Fibroblast of lung (primary cell): ENCODE measurements at places on chromosomes 3 and 15.

DNA sequence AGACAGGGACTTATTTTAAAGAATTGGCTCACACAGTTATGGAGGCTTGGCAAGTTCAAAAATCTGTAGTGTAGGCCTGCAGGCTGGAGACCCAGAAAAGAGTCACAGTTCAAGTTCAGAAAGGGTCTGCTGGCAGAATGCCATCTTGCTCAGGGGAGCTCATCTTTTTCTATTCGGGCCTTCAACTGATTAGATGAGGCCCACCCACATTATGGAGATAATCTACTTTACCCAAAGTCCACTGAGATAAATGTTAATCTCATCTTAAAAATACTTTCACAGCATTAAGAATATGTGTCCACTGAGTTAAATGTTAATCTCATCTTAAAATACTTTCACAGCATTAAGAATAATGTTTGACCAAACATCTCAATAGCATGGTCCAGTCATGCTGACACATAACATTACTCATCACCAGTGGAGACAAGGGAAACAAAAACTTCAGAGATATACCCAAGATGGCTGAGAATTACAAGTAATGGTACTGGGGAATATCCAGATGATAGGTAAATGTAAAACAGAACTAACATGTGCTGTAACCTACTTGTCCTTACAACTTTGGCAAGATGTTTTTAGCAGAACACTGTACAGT lies 74.3 kb upstream of the STAC start:
- peak; percentile 27 for DNase-seq

DNA sequence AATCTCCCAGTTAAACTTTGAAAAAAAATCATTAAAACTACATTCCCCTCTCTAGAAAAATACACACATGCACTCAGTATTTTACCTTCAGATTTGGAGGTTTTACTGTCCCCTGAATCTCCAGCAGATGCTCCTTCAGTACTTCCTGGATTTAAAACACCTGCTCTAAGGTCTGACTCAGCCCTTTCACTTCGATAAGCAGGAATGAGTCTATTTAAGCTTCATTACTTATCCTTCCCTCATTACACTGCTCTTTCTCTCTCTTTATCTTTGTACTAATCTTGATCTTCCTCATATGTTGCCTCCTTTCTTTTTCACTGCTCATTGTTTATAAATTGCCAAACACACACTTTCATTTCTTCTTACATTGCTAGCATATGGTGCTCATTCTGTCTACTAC lies 443.9 kb downstream of the DIPK2A start:
- DNase-seq, result no peak

- DNase-seq, result no peak
These were observed 77.5 kb upstream of the STRIT1 start for GRCh38 chr3:155370764-155371503.

DNA sequence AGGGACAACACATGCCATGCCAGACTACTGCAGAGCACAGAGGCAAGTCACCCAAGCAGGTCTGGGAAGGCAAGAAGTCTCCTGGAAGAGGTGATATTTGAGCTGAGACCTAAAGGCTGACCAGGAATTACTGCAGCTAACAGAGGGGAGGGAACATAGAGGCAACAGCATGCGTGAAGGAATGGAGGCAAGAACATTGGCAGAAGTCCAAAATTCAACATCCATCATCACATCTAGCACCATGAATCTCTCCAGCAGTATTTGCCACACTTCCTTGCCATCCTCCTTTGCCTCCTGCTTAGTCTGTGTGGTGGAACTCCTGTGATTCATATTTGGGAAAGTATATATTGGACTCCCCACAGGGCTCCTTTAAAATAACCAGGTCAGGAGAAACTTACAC lies 870 bp upstream of the TSEN2 start:
- peak; percentile 42 for DNase-seq

DNA sequence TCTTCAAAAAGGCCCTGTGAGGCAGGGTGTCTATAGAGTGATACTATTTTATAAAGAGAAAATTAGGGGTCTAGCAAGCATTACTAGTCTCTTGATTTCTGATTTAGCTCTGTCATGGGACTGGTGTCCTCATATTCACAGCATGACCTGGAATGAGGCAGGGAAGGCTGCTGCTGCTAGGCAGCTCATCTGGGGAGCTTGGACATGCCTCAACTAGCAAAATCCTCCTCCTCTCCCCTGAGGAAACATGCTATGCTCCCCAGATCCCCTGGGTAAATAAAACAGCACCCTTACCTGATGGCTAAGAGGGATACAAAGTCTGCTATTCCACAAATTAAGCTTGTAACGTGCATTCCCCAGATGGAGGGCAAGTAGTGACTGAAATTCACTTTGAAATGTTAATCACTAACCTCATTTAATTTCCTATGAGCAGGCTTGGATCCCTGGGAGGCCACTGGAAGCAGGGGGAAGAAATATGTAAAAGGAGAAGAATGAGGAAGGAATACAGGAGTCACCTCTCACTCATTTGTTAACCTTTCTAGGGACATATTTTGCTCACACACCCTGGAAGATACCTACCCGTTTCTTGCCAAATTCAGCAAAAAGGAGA lies 709.4 kb downstream of the SQOR start:
- DNase-seq, result no peak

DNA sequence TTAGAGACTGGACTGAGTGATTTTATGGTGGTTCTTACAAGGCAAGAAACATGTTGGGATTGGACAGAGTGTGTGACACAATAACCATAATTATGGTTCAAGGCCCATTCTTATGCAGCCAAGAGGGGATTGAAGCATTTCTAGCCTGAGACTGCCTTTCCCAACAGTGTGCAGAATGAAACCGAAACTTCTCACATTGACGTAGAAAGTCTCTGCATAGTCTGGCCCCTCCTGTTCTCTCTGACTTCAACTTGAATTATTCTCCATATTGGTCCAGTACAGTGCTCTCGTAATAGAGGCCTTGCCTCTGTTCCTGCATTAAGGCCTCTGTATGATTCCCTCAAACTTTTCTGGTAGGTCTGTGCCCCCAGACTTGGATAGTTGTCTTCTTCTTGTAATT lies 138.3 kb downstream of the DIPK2A start:
- no peak for DNase-seq

DNA sequence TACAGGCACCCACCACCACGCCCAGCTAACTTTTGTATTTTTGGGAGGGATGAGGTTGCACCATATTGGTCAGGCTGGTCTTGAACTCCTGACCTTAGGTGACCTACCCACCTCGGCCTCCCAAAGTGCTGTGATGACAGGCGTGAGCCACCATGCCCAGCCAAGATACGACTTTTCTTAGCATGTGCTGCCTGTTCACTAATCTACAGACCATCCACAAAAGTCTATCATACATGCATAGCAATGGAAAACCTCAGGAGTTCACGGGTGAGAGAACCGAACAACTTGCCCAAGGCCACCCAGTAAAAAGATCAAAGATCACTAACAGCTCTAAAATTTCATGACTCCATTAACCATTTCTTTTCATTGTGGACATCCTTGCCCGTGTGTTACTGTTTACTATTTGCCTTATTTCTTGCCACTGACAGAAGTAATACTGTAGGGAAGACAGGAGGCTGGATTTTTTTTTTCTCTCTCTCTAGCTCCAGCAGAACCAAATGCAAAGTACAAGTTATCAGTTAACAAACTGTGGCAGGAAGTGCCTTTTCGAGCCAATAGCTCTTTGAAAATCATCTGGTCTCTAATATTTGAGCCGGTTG lies 92.3 kb downstream of the FOXP1 start:
- DNase-seq, result no peak

DNA sequence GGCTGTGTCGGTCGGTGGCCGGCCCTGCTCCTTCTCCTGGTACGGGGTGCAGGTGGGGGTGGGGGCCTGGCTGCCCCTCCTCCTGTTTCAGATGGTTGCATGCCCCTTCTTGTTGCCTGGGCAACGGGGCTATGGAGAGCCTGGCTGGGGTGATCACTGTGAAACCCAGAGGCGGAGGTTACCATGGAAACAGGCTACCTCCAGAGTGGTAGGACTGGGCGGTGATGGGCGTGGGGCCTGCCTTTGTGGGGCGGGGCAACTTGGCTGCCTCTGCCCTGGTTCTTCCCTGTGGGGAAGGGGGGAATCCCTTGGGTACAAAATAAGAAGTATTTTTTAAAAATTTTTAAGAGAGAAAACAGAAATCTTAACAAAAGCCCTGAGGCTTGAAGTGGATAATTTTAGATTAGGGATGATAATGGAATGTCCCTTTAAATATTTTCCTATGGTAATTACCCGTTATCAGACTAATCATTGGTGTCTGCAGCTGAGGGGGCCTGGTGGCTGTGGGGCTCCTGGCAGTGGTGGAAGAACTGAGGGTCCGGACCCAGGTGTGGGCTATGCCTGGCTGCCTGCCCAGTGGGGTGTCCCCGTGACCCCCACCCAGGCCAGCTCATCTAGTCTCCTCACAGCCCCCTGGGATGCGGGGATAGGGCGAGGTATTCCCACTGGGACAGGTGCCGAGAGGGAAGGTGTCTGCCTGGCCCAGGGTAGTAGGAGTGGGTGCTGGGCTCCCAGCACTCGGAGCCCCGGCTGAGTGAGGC lies 32.5 kb downstream of the PLXNA1 start:
- DNase-seq, result peak; percentile 9

DNA sequence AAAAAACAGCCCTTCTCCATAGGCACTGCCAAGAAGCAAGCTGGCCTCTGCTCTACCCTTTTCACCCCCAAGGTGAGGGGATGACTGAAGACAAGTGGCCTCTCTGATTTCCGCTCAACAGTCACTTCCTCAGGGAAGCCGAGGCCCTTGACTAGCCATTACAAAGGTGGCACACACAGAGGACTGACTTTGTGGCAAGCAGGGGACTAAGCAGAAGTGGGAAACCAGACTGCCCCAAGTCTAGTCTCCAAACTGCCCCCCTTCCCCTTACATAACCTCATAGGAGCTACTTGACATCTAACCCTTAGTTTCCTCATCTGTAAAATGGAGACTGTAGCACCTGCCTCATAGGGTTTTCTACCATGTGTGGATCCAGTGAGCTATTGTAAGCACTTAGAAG lies 118.9 kb downstream of the FOXP1 start:
- DNase-seq, result no peak

GRCh38 chr3:150299201-150299600 lies 108.9 kb upstream of the TSC22D2 start:
- no peak for DNase-seq

DNA sequence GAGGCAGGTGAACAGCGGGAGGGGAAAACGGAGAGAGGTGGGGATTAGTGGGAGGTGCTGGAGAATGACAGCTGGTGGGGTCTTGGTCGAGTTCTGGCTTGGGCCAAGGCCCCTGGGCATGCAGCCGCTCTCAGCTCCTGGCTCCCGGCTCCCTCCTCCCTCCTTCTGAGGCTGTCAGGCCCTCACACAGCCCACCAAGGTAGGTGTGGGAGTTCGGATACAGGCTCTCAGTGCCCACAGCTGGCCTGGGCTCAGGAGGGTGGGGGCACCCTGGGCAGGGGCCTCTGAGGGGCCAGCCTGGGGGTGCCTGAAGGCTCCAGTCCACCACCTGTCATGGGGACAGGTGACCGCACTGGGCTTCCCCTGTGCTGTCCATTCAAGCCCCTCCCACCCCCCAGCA lies 39.9 kb downstream of the PLXNA1 start:
- DNase-seq, result no peak

GRCh38 chr3:130900959-130901358 lies 7.1 kb downstream of the ATP2C1 start:
- peak; percentile 32 for DNase-seq
